ENCODE measurements at places on chromosomes 4 and X. TPM values are rescaled to one million over a fixed set of nuclear protein-coding genes. Genes with fewer than 3 reads are reported as not detected.

LANCL3 gene
- 0.74 TPM for total RNA-seq

VCX2 gene
- not detected for total RNA-seq

DCAF16 gene
- 24.3 TPM for total RNA-seq

COL4A5 gene
- 9.8 TPM for total RNA-seq

MAGEC2 gene
- 79.0 TPM for total RNA-seq

CASP6 gene
- 21.7 TPM for total RNA-seq

DCAF4L1 gene
- 0.23 TPM for total RNA-seq

ARMCX1 gene
- total RNA-seq = 14.7 TPM

SLC4A4 gene
- 1.2 TPM for total RNA-seq

IDUA gene
- 1.0 TPM for total RNA-seq

FSTL5 gene
- total RNA-seq = 0.06 TPM

HSPA4L gene
- 7.9 TPM for total RNA-seq

QRFPR gene
- 0.77 TPM for total RNA-seq

TDO2 gene
- 2.4 TPM for total RNA-seq

SOWAHD gene
- 0.17 TPM for total RNA-seq

PDE6B gene
- 4.2 TPM for total RNA-seq

STPG2 gene
- total RNA-seq = not detected
